Small intestine (tissue), 16 donors: ENCODE measurements at places on chromosomes 7 and 10.

- H3K27me3 ChIP-seq: no peaks in the 10 kb centered on the region
- DNase-seq: no peak
- no peaks in the 10 kb centered on the region for H3K4me1 ChIP-seq
- no peak overlapping the region for H3K27ac ChIP-seq
- H3K36me3 ChIP-seq: no peaks in the 10 kb centered on the region
Observed at GRCh38 chr10:132004052-132004451, 22.3 kb upstream of the BNIP3 start.

DNA sequence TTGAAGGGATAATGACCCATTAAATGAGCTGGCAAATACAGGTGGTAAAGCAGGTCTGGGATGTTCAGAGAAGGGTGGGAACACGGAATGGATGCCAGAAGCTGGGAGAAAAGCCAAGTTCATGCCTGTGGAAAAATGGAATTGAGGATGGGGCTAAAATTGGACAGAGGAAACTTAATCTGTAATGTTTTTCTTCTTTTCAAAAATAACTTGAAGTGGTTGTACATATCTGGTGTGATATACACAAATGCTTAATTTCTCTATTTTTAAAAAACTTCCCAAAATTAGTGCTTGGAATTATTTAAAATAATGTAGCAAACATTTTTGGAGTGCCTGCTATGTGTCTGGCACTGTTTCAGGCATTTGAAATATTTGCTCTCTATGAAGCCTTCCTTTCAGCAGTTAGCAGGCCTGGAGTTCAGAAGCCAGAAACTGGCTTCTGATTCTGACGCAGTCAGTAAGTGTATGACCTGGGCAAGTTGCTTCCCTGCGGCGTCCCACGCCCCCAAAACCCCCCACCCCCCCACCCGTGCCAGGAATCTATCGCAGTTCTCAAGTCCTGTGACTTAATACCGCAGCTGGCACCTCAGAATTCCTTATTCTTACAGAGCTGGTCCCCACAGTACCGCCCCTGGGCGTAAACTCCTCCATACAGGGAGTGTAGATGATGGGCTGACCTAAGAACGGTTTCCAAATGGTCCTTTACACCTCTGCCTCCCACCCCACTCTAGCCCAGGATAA, 828 bp upstream of the MALSU1 start:
- peak overlapping the region; percentile 86 for H3K4me3 ChIP-seq
- H3K27ac ChIP-seq: peak overlapping the region; percentile 81
- no peaks in the 10 kb centered on the region for H3K36me3 ChIP-seq
- H3K4me1 ChIP-seq: no peaks in the 10 kb centered on the region

GRCh38 chr7:50400114-50400513, 50.0 kb downstream of the FIGNL1 start:
- H3K27ac ChIP-seq: no peak overlapping the region
- no peaks in the 10 kb centered on the region for H3K27me3 ChIP-seq
- no peak for DNase-seq
- no peak overlapping the region for H3K4me3 ChIP-seq

DNA sequence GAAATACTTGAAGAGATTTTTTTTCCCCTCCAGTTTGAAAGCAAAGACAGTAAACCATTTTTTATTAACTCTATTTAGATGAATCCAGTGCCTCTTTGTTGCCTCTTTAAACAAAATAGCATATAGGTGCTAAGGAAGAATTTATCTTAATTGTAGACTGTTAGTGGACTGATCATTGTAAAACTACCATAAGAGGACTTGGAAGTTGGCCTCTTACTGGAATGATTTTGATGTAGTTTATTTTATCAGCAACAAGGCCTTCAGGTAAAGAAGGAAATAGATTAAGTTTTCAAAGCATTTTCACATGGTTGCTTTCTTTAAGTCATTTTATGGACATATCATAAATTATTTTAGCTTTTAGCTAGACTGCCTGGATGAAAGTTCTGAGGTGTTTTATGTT, 53.2 kb downstream of the KLHDC10 start:
- peaks cover 3% of the 10 kb centered on the region for H3K4me1 ChIP-seq
- peaks cover 22% of the 10 kb centered on the region for H3K36me3 ChIP-seq
- peak; percentile 59 for DNase-seq
- no peaks in the 10 kb centered on the region for H3K27me3 ChIP-seq
- no peak overlapping the region for H3K27ac ChIP-seq

- no peak overlapping the region for H3K27ac ChIP-seq
- H3K4me3 ChIP-seq: no peak overlapping the region
- H3K4me1 ChIP-seq: no peaks in the 10 kb centered on the region
Observed at GRCh38 chr10:60042914-60043313, 136.6 kb upstream of the CCDC6 start.

- no peaks in the 10 kb centered on the region for H3K4me1 ChIP-seq
- no peak for DNase-seq
- H3K27me3 ChIP-seq: no peaks in the 10 kb centered on the region
- no peak overlapping the region for H3K27ac ChIP-seq
- no peaks in the 10 kb centered on the region for H3K36me3 ChIP-seq
Observed at GRCh38 chr10:84172467-84173356, 889 bp upstream of the GPR15LG start.

DNA sequence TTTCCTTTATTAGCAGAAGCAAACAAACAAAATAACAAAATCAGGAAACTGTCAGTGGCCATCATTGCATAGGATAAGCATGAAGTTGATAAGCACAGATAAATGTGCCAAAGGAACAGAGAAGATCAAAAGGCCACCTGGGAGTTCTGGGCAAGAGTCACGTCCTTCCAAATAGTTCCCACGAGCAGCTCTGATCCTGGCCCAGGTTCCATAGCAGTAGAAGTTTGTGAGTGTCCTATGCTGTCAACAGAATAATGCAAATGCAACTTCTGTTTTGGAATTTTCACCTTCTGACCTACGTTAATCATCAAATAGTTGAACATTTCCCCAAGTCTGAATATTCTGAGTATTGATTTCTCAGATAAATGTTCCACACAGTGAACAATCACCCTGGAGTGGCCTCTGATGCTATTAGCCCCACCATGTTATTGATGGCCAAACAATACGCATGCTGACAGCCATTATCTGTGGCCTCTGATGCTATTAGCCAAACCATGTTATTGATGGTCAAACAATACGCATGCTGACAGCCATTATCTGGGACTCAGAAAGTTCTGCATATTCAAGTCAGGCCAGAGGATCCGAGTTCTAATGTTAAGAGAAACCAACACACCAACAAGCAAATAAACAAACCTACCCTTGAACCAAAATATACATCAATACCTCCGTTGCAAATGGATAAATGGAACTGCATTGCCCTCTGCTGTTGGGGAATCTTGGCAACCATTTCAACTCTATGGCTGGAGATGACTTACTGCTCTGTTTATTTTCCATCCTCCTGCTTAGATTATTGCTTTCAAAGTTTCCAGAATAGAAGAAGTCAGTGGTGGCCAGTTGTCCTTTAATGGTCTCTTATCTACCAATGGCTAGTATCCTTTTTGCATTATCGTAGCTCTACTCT, 63.3 kb downstream of the MRC1 start:
- DNase-seq: peak; percentile 24
- H3K27me3 ChIP-seq: no peaks in the 10 kb centered on the region
- no peak overlapping the region for H3K27ac ChIP-seq
- H3K4me3 ChIP-seq: no peak overlapping the region
- H3K4me1 ChIP-seq: no peaks in the 10 kb centered on the region
- no peaks in the 10 kb centered on the region for H3K36me3 ChIP-seq

DNA sequence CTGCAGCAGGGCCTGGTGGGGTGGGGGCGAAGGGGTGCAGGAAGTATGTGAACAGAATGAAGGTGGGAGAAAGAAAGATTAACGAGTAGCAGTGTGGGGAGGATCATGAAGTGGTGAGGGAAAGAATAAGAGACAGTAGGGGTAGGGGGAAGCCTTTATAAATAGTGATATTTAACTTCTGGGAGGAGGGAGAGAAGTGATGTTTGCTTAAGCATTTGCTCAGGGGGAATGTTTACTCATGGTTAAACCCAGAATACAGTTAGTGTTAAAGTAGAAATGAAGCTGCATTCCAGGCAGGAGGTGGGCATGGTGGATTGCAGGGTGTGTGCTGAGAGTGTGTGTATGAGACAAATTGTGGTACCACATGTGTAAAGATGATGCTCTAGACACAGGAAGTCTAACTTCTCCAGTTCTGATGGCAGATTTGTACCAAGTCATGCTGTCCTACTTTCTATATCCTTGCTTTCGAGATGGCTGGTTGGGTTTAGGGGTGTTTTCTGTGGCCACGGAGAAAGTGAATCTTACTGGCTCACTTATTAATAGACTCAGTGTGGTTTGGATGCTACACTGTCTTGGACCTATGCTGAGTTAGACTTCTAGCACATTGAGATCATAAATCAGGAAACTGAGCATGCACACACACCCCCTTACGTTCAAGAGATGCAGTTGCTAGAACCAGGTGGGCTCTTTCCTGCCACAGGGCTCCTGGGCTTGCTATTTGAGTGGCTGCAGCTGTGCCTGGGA, 10.6 kb upstream of the DNMBP start:
- no peak overlapping the region for H3K27ac ChIP-seq
- H3K4me3 ChIP-seq: no peak overlapping the region

DNA sequence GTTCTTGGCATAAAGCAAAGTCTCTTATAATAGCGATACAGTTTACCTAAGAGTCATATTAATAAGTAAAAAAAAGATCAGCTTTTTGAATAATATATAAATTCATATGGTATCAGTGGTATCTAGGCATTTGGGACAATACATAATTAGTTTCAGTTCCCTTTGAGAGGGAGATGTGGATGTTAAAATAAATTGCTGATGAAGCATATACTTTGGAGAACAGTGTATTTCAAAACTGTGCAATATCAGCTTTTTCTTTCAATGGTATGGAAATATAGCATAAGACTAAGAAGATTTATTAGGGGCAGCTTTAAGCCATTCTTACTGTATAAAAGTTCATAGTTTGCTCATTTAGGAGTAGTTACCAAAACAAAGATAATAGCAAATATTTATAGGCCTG, 35.5 kb downstream of the MDFIC start:
- H3K27me3 ChIP-seq: no peaks in the 10 kb centered on the region
- no peak overlapping the region for H3K27ac ChIP-seq
- no peak overlapping the region for H3K4me3 ChIP-seq
- no peaks in the 10 kb centered on the region for H3K4me1 ChIP-seq

DNA sequence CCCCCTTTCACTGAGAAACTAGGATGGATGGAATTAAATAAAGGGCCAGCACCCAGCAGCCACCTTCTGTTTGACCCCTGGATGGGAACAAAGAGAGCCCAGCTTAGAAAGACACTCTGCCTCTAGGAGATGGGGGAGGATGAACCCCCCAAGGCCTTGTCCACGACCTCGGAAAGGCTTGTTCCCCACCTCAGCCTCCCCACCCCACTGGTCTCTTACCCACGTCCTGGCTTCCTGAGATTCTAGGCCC, 9.7 kb downstream of the ITPRIP start:
- no peak overlapping the region for H3K4me3 ChIP-seq
- peaks cover 23% of the 10 kb centered on the region for H3K4me1 ChIP-seq
- no peaks in the 10 kb centered on the region for H3K27me3 ChIP-seq

- H3K4me1 ChIP-seq: no peaks in the 10 kb centered on the region
- no peak overlapping the region for H3K27ac ChIP-seq
- H3K36me3 ChIP-seq: peaks cover 11% of the 10 kb centered on the region
- no peak for DNase-seq
- no peak overlapping the region for H3K4me3 ChIP-seq
- no peaks in the 10 kb centered on the region for H3K27me3 ChIP-seq
Observed at GRCh38 chr7:121352323-121352722, 23.5 kb downstream of the WNT16 start.

DNA sequence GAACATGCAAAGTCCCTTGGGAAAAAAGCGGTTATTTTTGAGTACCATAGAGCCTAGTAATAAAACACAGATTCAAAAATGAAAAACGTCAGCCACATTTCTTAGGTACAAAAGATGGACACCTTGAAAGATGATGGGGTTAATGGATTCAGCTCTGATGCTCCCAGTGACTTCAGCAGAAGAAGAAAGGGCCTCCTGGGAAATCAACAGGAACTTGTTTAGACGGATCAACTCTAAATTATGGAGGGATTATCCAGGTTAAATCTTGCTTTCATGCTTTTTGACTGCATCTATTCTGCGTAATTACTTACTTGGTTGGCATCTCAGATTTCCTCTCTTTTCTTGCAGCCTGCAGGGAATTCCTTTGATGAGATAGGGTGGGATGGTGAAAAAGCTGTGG, 82.5 kb downstream of the TMEM178B start:
- no peaks in the 10 kb centered on the region for H3K27me3 ChIP-seq
- no peaks in the 10 kb centered on the region for H3K4me1 ChIP-seq
- no peaks in the 10 kb centered on the region for H3K36me3 ChIP-seq
- no peak for DNase-seq
- H3K4me3 ChIP-seq: no peak overlapping the region

DNA sequence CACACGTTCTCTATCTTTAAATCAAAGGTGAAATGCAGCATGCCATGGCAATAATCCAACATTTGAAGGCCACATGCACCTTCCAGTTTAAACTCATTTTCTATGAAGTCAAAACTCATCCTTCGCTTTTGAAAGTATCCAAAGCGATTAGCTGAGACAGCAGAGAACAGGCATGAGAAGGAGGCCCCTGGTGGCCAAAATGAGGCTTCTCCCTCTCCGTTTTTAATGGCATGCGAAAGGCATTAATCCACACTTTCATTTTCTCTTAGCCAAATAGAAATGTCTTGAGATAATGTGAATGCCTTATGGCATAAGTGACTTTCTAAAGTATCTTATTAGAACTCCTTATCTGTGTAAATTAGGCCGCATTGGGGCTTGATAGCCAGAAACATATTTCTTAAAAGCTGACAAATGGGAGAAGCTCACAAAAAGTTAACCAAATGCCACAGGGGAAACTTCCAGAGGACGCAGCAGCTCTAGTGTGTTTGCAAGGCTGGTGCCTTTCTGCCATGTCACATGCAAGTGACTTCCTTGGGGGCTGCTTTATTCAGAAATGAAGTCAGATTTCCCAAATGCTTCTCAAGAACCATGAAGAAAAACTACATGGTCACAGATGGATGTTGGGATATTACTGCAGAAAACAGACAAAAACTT, 1189.6 kb downstream of the SORCS1 start:
- no peaks in the 10 kb centered on the region for H3K36me3 ChIP-seq
- H3K4me1 ChIP-seq: no peaks in the 10 kb centered on the region
- no peaks in the 10 kb centered on the region for H3K27me3 ChIP-seq
